ENCODE measurements at places on chromosomes 13 and 19. TPM values are rescaled to one million over a fixed set of nuclear protein-coding genes. Genes with fewer than 3 reads are reported as not detected.

The NOTCH3 gene
- total RNA-seq: 10.3 TPM

The GAPDHS gene
- total RNA-seq: not detected

The GTF3A gene
- total RNA-seq: 188 TPM

DNA sequence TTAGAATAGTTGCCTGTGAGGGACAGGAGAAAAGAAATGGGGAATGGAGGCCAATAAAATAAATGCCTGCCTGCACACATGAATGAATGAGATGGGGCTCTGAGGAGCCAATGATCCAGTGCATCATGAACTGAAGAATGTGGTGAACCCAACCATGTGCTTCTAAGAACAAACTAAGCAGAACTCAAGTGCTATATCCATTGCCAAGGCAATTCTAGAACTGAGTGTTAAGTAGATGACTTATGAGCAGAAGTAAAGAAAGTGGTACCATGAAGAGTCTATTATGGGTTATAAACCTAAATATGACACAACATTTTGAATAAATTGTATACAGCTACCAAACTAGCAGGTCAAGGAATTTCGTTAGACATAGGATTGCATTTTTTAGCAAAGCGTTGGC lies 186.1 kb downstream of the KATNAL1 start:
- no peak for DNase-seq

The FBXL12 gene
- total RNA-seq: 16.5 TPM

The KLF1 gene
- not detected for total RNA-seq
